ENCODE measurements at places on chromosomes 3 and 15.

DNA sequence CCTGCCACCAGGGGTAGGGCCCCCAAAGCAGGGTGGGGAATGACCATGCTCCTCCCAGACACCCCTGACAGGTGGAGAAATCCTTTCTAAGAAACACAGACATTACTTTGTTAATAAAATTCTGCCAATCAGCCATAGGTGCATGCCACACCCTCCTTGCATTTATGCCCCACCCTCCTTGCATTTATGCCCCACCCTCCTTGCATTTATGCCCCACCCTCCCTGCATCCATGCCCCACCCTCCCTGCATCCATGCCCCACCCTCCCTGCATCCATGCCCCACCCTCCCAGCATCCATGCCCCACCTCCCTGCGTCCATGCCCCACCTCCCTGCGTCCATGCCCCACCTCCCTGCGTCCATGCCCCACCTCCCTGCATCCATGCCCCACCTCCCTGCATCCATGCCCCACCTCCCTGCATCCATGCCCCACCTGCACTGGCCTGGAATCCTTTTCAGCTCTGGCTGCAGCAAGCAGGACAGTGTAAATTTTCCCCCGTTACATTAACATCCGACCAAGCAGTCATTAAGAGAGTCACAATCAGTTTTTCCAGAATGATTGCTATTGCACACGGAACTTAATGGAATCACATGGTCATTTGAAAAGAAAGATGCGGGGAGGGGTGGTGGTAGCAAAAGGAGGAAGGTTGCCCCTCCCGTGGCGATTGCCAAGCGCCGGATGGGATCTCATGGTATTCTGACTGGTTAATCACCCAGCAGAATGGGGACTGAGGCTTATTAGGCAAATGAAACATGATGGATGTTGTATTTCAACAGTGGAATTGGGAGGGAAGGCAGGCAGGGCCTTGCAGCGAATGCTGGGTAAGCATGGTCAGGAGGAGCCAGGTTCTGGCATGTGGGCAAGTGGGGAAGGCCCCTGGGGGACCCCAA lies 91.2 kb downstream of the TLE3 start:
- DNase-seq = no peak

GRCh38 chr3:132854856-132855535 lies 132.8 kb upstream of the NPHP3 start:
- DNase-seq = no peak

DNA sequence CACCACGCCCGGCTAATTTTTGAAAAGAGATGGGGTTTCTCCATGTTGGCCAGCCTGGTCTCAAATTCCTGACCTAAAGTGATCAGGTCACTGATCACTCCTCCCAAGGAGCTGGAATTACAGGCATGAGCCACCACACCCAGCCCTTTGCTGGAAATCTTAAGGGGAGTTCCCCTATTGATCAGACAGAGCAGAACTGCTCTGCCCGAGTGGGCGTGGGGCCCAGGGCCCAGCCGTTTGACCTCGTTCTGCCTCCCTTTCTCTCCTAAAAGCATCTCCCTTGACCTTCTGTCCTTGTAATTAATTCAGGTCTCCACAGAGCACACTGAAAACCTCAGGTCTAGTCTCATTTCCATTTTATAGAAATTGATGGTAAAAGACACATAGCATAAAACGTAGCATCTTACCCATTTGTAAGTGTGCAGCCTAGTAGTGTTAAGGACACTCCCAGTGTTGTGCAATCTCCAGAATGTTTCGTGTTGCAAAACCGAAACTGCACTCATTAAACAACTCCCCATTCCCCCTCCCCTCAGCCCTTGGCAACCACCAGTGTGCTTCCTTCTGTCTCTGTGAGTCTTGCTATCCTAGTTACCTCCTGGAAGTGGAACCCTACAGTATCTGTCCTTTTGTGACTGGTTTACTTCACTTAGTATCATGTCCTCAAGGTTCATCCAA lies 89.3 kb downstream of the SLCO3A1 start:
- peak; percentile 92 for DNase-seq

- DNase-seq = no peak
Observed at GRCh38 chr3:61414456-61414855, 146.9 kb upstream of the PTPRG start.

DNA sequence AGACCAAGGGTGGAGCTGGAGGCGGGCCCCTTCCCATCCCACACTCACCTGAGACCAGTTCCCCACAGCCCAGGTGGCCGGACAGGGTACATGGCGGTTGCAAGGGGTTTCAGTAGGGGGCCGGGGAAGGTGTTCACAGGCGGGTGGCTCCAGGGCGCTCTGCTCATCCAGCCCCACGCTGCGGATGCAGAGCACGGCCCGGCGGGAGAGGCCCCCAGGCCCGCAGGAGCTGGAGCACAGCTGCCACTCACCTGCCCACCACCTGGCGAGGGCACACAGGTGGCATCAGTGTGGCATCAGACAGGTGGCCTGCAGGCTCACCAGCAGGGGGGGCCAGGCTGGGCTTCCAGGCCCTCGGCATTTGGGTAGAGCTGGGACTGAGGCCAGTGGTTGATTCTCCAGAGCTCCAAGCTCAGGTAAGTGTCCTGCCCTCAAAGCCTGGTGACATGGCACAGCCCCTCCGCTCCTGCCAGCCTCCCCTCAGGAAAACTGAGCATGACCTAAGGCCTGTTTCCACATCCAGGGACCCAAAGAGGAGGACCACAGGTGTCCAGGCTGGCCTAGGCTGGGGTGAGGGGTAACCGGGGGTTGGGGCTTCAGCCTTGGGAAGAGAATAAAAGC lies 43.8 kb downstream of the ADAMTS7 start:
- DNase-seq = no peak

Data from AG10803 (cell line).